ENCODE measurements at places on chromosomes 12 and 14.

DNA sequence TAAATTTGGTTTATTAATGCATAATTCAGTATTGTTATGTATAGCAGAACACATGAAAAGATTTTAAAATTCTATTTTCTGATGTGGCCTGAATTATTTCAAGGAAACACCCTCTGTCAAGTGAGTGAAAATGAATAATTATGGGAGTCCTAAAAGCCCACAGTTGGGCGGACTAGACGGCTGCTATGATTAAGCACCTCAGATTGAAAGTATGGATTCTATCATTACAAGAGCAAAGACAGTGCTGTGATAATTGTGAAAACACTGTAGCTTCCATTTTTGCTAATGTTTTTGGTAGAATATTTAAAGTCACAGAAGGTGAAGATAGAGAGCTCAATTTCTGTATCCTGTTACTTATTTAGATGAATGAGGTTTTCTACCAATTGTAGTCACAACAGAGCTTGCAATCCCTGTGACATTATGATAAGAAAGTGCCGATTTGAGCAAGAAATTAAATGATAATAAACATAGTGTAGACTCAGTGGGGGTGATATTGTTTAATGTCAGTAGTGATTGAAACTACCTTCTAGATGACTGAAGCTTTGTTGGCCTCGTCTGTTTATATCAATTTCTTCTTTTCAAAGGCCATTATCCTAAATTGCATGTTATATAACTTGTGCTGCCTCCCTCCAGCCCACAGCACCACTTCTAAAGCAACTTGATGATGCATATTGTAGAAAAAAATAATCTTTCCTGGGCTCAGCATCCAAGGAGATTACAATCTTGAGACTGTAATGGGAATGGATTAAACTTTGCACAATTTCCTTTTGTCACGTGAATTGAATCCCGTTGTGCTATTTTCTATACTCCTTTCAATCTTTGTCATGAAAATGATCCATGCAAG is 359.8 kb downstream of the BTG1 start:
- DNase-seq = no peak

DNA sequence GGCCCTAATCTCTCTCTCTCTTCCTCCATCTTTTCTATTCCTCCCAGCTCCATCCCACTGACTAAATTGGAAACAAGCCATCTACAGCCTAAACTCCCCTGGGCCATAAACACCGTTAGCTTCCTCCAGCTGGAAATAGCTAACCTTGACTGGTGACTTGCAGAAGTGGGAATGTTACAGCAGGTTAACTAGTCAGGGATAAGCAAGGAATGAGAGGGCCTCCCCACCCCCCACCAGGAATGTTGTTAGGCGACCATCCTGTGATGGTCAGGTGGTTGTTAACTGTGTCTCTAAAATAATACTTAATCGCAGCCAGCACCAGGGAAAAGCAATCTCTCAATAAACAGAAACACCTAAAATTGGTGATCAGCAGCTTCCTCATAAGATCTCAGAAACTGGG is 40.8 kb downstream of the MIS18BP1 start:
- DNase-seq = no peak

DNA sequence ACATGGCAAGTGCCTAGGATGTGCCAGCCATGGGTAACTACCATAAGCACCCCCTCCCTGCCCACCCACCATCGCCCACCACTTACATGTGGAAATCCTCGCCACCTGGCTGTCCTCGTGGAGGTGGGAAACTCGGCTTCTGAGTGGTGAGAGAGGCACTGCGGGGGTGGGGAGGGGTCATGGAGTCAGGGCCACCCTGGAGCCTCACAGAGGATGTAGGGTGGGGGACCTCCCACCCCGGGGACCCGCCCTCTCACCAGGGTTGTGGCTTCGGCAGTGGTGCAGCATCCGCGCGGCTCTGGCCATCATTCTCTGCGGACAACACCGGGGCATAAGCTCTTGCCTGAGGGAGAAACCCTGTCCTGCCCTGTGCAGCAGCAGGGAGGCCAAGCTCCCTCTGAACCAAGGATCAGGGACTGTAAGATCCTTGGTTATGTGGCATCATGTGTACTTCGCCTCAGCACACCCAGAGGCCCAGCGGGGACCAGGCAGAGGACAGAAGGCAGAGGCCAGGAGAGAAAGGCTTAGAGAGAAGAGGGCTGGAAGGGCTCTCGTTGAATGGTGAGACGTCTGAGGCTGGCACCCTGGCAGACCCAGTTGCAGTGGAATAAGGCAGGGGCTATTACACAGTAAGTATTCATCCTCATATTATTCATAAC is 12.8 kb upstream of the ENDOU start:
- DNase-seq = no peak

DNA sequence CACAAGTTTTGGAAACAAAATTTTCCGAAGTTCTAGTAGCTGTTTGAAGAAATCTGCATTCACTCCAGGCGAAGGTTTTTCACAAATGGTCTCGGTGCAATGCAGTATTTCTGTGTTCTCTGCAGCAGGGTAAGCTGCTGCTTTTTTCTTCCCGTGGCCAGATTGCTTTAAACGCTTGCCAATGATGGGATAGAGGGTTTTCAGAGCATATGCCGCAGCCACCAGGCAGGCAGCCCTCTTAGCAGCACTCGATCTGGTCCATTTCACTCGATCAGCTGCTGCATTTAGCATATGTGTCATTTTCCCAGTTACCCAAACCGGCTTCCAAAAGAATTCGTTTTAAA is 315 bp downstream of the ABCD2 start:
- DNase-seq = peak; percentile 76

DNA sequence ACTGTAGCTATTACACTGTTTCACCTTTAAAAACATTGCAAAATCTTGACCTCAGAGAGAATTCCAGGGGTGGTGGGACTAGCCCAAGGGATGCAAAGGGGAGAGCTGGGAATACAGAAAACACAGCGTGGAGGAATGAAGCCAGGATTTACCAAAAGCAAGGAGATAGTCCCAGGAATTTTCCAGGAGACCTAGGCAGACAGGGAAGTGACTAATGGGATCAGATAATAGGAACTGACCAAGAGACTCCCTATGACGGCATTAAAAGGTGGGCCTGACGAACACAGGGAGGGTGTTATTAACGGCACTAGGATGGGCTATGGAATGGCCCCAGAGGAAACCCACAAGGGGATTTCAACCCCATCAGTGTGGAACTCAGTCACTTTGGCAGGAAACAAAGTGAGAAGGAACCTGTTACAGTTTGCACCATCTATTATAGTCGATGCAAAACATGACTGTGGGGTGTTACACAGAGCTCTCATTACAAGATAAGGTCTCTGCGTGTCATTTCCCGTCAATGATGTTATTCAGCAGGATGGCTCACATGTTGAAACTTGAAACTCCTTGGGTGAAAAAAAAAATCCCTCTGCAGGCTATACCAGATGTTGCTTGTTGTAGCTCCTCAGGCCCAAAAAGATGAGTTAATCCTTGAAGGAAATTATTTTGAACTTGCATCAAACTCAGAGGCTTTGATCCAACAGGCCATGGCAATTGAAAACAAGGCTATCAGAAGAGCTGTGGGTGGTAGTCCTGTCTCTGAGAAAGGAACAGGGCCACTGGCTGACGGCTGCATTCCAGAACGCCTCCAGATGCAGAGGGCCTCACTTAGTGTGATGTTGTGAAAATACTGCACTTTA is 58.7 kb downstream of the DRAM1 start:
- DNase-seq = no peak

DNA sequence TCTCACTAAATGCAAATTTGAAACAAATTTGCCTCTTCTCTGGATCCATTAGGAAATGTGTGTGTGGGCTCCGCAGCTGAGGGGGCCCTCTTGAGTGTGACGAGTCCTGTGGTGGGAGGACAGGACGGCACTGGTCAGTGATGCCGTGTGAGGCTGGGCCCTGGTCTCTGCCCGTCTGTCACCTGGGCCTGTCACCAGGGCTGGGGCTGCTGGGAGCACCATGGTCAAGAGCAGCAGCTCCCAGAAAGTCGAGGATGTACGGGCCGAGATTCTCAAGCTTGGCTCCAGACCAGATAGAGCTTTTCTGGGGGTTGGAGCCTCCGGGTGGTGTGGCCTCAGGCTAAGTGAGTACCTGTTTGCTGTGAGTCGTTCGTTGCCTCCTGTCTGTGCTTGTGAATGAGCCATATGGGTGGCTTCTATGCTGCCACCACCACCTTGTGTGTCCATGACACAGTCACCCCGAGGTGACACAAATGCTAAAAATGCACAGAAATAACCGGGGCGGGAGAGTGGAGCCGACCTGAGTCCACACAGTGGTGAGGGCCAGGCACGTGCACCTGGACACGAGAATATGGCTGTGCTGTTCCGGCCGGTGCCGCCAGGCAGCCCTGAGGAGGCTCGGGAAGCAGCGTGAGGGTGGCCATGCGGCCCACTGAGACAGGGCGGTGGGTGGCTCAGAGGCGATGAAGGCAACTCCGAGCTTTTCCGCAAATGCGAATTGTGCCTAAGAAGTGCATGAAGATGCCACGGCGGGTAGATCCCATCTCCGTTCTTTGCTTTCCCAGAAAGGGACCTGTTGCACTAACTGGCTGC is 8.7 kb downstream of the PGAM5 start:
- DNase-seq = no peak

DNA sequence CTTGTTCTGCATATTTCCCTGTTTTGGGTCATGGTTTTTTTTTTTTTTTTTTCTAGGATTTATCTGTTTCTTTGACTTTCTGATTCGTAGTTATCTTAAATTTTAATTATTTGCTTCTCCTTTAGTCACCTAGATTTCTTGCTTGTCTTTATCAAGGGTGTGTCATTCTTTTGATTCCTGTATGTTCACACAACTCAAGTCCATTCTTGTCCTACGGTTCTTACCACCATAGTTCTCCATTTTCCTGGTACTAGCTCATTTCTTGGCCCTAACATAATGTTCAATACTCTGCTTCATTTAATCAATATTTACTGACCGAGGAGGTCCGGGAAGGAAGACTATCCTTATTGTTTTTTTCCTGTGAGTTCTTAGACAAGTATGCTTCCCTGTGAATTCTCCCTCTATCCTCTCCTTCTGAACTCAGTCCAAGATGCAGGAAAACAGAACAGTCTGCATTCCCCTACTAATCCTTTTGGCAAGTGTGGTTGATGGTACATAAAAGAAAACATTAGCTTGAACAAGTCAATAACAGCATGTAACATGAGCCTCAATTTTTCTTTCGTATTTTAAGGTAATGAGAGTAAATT is 1346.4 kb upstream of the SEL1L start:
- DNase-seq = no peak

DNA sequence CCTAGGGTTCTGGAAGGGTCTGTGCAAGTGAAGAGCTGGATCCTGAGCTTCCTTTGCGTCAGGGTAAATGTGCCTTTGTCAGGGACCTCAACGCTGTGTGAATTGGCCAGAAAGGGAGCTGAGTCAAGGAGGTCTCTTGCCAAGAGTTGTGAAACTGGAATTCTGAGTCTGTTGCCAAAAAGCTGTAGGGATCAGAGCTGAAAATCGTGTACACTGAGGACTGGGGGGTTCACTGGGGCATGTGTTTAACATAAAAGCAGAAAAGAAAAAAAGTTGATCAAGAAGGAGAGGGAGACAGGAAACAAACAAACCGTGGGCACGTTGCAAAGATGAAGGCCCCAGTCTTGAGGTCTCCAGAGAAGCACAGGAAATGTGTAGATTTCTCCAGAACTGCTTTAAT is 1081.5 kb downstream of the VRK1 start:
- DNase-seq = no peak

GRCh38 chr12:30691122-30691879 is 4.4 kb downstream of the IPO8 start:
- peak; percentile 13 for DNase-seq

DNA sequence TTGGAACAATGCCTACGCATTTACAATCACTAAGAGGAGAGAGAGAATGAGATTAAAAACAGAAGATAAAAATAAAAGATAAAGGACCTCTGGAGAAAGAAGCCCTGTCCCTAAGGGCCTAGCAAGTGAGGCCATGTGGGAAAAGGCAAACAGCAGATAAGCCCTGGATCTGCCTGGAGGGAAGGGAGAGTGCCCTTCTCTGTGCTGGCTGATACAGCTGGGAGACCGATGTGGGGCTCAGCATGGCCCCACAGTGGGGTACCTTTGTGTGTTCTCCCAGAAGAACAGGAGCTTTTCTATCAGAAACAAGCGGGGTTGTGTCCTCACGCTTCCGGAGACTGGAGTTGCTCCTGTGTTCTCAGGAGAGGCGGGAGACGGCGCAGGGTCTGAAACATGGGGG is 59.9 kb downstream of the TMCC3 start:
- no peak for DNase-seq
